Left ventricle myocardium inferior (tissue), 1 donor: ENCODE measurements at places on chromosomes 11 and 22. TPM values are rescaled to one million over a fixed set of nuclear protein-coding genes. Genes with fewer than 3 reads are reported as not detected.
A peak's percentile ranks its signal among the peaks of the same experiment; 100 is the strongest.

GRCh38 chr11:34339149-34340064, 18.4 kb downstream of the ABTB2 start:
- H3K36me3 ChIP-seq = no peaks in the 10 kb centered on the region
- no peak overlapping the region for H3K4me3 ChIP-seq
- no peak overlapping the region for H3K27ac ChIP-seq
- no peak for DNase-seq

- H3K4me1 ChIP-seq = peaks cover 8% of the 10 kb centered on the region
- no peak overlapping the region for H3K4me3 ChIP-seq
- H3K27ac ChIP-seq = peak overlapping the region; percentile 60
- H3K27me3 ChIP-seq = no peaks in the 10 kb centered on the region
- H3K36me3 ChIP-seq = no peaks in the 10 kb centered on the region
Observed at GRCh38 chr11:95652002-95652472, 137.5 kb downstream of the FAM76B start.

GRCh38 chr22:30609260-30610185, 2.5 kb downstream of the TCN2 start:
- peaks cover 36% of the 10 kb centered on the region for H3K36me3 ChIP-seq
- DNase-seq = peak; percentile 33
- H3K27me3 ChIP-seq = no peaks in the 10 kb centered on the region
- peak overlapping the region; percentile 88 for H3K27ac ChIP-seq

GRCh38 chr11:17597770-17598169, 50.7 kb downstream of the OTOG start:
- H3K4me1 ChIP-seq = no peaks in the 10 kb centered on the region
- H3K27me3 ChIP-seq = peaks cover 34% of the 10 kb centered on the region
- no peak overlapping the region for H3K4me3 ChIP-seq
- no peak for DNase-seq
- no peaks in the 10 kb centered on the region for H3K36me3 ChIP-seq

DNA sequence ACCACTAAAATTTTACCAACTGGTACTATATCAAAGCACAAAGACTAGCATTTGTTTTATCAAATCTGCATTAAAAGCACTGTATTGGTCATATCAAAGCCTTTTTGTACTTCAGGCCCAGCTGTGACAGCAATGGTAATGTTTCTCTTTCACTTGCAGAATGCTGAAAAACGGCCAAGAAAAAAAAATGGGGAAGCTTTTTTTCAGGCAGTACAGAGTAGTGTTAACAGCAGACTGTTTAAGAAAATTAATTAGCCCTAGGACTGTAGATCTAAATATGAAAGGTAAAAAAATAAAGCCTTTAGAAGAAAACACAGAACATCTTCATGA, 33.3 kb downstream of the DENND5A start:
- H3K27me3 ChIP-seq = no peaks in the 10 kb centered on the region
- H3K27ac ChIP-seq = peak overlapping the region; percentile 83
- DNase-seq = no peak
- H3K4me3 ChIP-seq = peak overlapping the region; percentile 56
- no peaks in the 10 kb centered on the region for H3K36me3 ChIP-seq

Gene ARFGAP2
- 47.8 TPM for total RNA-seq

Gene PKNOX2
- total RNA-seq = 6.2 TPM
